ENCODE measurements at places on chromosomes 5 and 9.

- no peak for DNase-seq
Measured at GRCh38 chr9:133643978-133644760, 8.0 kb downstream of the DBH start.

- DNase-seq = no peak
Measured at GRCh38 chr9:121567500-121568342, 68.1 kb upstream of the GGTA1 start.

- peak; percentile 67 for DNase-seq
Measured at GRCh38 chr5:36743891-36744772, 132.4 kb upstream of the NIPBL start.

- DNase-seq = no peak
Measured at GRCh38 chr5:173909199-173909598, 21.1 kb downstream of the CPEB4 start.

GRCh38 chr5:88480245-88480644, 211.6 kb upstream of the TMEM161B start:
- DNase-seq = no peak

GRCh38 chr9:69179037-69179436, 5.0 kb downstream of the TJP2 start:
- no peak for DNase-seq
